ENCODE measurements at places on chromosomes 2 and 18.
A peak's percentile ranks its signal among the peaks of the same experiment; 100 is the strongest.

GRCh38 chr2:96356889-96357288 lies 21.3 kb downstream of the NCAPH start:
- DNase-seq, result no peak

GRCh38 chr2:287911-288757 lies at the start of gene ALKAL2:
TSS of gene ALKAL2 (minus strand) at chr2:288091. CDS start at chr2:287835, 256 bp downstream.
- no peak for DNase-seq

- DNase-seq, result no peak
Measured at GRCh38 chr2:3078684-3079083, 298.9 kb downstream of the EIPR1 start.

- no peak for DNase-seq
Measured at GRCh38 chr2:71064110-71064611, 4.3 kb upstream of the NAGK start.

DNA sequence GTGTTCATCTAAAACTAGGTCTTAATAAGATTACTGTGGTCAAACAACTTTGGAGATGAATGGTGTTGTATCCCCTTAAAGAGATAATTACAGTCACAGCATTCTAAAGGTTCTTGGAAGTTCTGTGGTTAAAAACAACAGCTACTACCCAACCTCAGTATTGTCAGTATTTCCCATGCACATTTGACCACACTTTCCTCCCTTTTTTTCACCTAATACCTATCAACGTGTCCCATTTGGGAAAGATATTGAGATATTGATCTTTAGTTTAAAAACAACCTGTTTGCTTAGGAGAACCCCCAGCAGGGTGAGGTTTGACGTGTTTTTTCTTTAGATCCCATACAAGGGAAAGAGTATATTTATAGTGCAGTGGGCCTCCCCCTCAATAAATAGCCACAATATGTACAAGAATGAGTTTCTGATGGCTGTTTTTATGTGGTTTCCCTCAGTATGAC lies 65.6 kb downstream of the WDR7 start:
- DNase-seq, result no peak

- peak; percentile 70 for DNase-seq
Measured at GRCh38 chr18:31555971-31556747, 35.5 kb upstream of the TTR start.

GRCh38 chr2:225052703-225053102 lies 10.4 kb upstream of the DOCK10 start:
- no peak for DNase-seq

DNA sequence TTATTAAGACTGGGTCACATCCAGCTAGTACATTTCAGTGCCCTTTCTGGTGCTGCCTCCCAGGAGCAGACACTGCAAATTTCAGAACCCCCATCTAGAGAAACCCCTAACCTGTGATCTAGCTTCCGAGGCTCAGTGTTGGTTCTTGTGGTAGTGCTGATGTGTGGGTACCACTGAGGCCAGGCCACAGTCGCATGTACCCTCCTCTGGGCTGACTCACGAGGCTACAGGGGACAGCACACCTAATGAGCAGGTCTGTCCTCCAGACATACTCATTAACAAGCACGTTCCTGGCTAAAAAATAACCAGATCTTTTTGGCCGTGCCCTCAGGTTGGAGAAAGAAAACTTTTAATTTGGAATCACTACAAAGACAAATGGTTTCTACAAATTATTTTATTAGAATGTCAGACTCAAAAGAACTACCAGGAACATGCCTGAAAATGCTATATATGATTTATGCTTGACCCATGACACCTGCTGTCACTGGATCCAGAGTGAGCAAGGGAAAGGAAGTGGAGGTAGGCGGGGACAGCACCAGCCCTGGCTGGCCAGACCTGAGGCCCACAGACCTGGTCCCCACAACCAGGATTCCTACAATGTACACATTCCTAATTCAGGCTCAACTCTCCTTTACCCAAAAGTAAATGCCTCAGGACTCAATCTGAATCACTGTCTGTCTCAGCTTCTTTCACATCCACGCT lies 8.5 kb downstream of the CIAO1 start:
- DNase-seq, result no peak

DNA sequence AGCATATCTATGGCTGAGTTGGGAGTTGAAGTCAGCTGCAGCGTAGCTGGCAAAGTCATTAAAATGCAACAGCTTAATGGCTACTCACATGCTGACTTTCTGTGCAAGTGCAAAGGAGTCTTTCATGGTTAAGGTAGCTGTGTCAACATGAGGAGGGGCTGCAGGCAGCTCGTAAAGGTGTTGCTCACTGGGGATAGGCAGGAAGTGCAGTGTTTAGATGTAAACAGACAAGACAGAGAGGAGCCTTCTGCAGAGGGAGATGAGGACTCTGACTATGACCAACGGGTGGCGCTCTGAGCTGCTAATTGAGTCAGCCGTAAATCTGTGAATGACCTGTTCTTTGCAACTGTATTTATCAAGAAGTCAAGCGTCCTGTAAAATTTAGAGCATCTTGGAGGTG lies 22.3 kb upstream of the CAVIN2 start:
- DNase-seq, result peak; percentile 6

DNA sequence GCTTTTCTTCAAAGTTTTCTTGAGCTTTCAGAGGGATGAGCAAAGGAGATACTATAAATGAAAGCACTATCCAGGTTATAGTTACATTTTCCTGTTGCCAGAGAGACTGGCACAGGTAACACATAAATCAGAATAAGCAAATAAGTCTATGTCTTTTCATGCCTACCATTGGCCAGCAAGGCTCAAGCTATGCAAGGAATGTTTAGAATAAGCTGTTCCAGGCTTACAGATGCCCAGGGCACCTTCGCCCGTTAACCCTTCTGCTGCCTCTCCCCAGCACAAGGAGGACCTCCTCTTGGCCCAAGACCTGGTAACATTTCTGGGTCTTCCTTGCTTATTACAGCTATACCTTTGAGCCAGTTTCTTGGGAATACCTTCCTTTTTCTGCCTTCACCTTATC lies 233.7 kb upstream of the MEIS1 start:
- DNase-seq, result no peak

- no peak for DNase-seq
Measured at GRCh38 chr2:208182835-208183234, 7.0 kb downstream of the C2orf80 start.

- DNase-seq, result no peak
Measured at GRCh38 chr2:196747400-196747799, 52.1 kb downstream of the GTF3C3 start.

- DNase-seq, result no peak
Measured at GRCh38 chr18:172361-172760, 14.0 kb downstream of the USP14 start.

- peak; percentile 36 for DNase-seq
Measured at GRCh38 chr2:213806125-213806726, 522.0 kb downstream of the SPAG16 start.

GRCh38 chr2:201414099-201415023 lies 36.9 kb downstream of the TRAK2 start:
- DNase-seq, result no peak

DNA sequence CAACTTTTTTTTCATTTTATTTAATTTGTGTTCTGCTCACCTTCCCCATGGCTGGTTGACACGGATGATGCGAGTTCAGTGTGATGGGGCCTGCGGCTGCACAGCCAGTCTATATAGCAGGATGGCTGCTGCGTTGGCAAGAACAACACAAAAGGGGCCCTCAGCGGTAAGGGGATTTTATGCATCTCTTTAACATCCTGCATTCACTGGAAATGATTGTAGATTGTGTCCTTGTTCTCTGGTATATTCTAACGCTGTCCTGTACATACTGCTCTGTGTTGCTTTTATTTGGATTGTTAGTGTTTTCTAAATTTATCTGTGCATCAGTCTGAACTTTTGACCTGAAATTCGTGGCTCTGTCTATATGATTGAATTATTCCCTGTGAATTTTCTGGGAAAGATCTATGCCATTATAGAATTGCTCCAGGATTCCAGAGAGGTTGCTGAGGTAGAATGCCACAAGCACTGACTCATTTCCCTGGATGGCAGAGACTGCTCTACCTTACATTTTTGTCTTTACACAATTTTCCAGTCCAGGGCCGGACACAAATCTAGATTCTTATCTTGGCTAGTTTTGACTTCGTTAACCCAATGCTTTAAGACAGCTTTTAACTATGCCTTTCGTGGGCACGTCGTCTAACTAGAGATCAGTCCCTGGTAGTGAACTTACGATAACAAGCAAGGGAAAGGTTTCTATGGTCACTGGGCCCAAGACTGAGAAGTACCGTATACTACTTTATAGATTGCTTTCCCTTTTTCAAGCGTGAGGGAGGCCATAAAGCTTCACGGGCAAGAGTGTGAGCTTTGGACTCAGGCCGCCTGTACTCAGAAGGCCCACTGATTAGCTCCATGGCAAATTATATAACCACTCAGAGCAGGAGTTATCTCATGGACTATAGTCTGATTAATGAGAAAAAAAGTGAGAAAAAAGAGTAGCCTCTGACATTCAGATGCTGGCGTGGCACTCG lies at the start of gene CRYGC:
TSS of gene CRYGC (minus strand) at position 85 of the 968 bp plus-strand sequence. CDS start at position 49, 36 bp downstream.
- no peak for DNase-seq

- no peak for DNase-seq
Measured at GRCh38 chr2:120741571-120742561, 6.2 kb downstream of the GLI2 start.

DNA sequence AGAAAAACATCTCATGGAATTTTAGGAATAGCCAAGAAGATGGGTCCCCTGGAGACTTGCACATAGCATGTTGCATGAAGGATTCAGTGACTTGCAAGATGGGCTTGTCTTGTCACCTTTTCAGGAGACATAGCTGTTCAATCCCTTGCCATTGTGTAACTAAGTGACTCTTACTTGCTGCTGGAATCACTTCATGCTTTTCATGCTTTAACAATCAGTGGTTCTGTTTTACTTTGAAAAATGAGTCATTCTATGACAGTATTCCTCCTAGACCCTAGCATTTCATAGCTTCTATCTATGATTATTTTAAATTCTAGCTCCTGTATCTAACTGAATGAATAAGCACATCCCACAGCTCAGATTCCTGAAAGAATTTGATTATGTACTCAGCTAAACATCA lies 2.8 kb downstream of the KYNU start:
- DNase-seq, result no peak

DNA sequence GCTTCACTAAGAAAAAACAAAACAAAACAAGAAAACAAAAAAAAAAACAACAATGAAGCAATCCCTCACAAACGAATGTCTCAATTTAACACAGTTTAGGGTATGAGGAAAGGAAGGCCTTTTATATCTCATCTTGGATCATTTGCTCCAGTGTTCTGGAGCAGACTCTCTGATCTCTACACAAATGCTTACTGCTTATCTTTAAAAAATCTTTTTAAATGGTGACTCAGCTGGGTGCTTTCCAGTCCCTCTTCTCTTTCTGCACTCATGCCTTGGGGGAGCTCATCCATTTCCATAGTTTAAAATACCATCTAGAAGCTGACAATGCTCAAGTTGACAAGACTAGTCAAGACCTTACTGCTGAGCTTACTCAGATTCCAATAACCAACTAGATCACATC lies 56.2 kb downstream of the ETAA1 start:
- no peak for DNase-seq

DNA sequence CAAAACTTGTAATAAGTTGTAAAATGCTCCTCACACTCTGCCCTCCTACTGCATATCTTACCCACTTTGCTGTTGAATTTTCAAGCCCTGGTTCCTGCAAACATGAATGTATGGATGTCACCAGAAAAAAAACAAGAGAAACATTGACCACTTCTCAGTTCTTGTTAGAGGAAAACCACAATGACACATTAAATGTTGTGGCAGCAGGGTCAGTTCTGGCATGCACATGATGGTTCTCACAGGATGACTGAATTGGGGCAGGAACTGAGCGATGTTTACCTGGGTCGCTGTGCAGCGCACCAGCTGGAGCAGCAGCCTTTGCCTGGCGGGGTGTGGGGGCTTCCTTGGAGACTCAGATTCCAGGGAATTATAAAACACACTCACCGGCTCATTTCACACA lies 14.0 kb upstream of the PRKCE start:
- DNase-seq, result no peak

DNA sequence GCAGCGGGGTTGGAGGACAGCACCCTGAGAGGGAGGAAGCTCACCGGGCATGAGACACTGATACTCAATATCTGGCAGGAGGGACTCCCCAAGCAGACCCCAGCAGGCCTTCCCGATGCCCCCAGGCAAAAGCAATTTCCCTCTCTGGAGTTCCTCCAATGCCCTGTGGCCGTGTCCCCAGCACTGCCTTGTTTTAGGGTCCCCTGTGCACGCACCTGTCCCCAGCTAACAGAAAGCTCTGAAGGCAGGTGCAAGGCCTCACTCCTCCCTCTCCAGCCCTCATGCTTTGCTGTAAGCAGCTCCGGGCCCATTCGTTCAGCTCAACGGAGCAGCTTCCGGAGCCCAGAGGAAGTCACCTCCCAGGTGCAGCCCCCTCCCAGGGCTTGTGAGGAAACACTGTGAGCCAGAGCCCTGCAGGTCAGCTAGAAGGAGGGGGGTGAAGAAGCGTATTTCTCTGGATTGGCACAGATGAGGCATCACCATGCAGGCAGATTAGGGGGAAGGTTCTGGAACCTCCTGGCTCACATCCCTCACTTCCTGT lies 50.3 kb upstream of the ID2 start:
- DNase-seq, result no peak
